D721Med (cell line): ENCODE measurements at places on chromosomes 4 and X.
A peak's percentile ranks its signal among the peaks of the same experiment; 100 is the strongest.

GRCh38 chr4:40455340-40455902, 120.3 kb downstream of the CHRNA9 start:
- DNase-seq, result no peak

DNA sequence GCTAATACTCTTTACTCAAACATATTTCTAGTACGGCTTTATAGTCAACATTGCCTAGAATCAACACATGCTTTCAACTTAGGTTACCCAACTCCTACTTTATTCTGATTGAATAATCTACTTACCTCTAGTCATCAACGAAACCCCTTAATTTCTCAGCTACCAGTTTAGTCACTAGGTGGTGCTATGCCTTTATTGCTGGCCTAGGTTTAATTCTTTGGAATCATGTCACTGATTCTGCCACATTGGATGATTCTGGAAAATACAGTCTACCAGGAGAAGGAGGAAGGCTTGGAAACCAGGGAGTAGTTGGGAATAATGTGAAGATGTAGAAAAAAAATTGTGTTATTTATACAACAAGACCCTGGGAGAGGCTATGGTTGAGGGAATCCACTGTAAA, 167.7 kb downstream of the DCAF12L2 start:
- DNase-seq, result no peak

GRCh38 chrX:39574178-39574577, 523.6 kb downstream of the BCOR start:
- no peak for DNase-seq

DNA sequence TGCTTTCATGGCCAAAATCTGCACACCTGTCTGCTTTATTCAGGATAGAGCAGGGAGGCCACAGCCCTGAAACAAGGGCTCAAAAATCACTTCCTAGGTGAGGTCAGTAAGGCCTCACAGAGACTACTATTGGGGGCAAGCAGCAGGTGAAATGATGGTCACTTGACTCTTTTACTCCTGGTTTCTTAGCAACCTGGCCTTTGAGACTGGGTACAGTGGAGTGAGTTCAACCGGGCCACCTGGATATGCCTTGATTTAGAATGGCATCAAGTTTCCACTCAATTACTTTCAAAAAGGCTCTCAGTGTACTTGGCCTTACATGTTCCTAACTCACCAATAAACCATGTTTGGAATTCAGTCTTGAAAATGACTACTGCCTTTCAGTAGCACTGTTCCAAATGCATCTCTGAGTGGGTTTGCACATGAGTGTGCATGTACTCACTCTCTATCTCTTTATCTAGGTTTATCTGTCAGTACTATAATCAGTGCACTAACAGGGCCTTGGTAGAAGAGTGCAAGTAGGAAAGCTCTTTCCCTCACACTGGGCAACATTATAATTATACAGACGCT, 388.2 kb downstream of the OPHN1 start:
- no peak for DNase-seq

DNA sequence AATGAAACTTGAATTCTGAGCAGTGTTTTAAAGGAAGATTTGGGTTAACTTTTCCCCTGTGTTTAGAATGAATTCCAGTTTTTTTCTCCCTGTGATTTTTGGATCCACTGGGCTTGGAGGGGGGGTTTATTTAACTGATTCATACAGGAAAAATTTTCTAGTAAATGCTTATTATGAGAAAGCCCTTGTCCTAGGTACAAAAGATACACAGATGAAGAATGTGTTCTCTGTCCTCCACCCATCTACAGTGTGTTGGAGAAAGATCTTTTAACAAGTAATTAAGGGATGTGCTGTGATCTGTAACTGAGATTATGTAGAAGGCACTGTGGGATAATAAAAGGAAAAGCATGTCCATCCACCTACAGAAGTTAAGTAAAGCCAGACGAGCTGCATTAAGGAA, 103.9 kb downstream of the STIM2 start:
- DNase-seq, result no peak

DNA sequence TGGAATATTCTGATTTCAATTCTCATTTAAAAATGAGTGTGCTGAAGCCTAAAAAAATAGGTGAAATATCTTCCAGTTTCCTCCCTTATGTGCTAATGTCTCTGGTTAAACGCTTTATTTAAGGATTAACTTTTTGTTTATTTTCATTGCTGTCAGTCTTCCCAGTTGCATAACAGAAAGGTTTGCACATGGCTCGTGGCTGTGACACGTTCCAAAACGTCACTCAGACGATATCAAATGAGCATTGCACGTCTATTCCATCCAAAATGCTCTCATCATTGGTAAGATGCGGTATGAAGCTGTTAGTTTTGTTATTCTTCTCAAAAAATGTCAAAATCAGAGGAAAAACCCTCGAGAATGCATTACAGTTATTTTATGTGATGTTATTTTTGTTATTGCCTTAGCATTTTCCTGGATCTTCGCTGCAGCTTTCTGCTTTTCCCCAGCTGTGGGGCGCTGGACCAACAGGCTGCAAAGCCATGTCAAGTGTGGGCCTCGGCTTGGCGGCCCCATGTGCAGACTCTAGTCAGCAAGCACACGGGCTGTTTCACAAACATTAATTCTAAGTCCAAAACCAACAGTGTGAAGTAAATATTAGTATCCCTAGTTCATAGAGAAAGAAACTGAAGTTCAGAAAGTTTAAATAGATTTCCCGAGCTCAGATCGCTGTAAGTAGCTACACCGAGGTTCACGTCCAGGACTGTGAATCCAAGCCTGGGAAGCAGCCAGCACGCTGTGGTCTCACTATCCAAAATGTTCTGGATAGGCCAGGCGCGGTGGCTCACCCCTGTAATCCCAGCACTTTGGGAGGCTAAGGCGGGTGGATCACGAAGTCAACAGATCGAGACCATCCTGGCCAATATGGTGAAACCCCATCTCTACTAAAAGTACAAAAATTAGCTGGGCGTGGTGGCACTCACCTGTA, 793.4 kb upstream of the FRG1 start:
- no peak for DNase-seq

GRCh38 chrX:50045823-50046222, 123.4 kb downstream of the CLCN5 start:
- no peak for DNase-seq

DNA sequence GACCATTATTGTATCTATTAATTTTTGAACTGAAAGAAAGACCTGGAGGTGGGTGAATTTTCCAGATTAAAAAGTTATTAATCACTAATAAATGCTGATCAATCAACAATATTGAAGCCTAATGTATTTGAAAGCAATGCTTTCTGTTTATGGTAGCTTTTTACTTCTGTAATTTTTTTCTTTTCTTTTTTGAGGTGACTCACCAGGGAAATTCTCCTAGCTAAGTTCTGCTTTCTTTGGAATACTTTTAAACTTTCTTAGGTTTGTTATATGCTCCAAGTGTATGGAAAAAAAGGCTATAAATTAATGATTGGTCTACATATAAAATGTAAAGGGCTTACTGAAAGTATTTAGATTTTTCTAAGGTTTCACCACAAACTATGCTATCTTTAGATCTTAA, 94.2 kb downstream of the MBNL3 start:
- no peak for DNase-seq

DNA sequence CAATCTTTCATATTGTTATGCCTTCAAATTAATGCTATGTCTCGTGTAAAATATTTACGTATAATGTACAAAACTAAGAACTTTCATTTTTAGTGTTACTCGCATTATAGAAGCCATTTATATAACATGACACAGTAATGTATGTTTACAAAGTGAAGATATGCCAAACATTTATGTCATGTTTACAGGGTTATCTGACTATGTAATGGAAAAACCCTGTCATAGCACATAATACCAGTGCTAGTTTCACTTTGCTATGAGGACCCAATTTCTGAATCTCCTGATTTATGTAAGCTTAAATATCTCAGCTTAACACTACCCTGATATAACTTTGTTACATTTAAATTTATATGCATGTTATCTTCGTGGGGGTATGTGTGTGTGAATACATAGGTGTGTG, 233.1 kb downstream of the FAT4 start:
- no peak for DNase-seq

DNA sequence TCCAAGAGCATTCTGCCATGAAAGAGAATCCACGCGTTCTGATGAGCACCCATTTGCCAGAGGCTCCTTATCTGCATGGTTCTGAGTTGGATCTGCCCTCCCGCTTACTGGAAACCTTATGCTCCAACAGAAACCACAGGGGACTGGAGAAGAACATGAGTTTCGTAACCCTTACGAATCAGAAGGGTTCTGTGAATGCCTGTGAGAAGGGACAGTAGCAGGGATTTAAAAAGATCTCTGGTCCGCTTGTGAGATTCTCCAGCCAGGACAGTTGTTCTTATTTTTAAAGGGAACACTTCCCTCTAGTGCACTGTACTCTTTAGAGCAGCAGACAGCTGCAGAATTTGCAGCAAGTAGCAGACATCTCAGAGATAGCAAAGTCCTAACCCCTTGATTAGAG, 22.5 kb upstream of the CENPU start:
- DNase-seq, result no peak

DNA sequence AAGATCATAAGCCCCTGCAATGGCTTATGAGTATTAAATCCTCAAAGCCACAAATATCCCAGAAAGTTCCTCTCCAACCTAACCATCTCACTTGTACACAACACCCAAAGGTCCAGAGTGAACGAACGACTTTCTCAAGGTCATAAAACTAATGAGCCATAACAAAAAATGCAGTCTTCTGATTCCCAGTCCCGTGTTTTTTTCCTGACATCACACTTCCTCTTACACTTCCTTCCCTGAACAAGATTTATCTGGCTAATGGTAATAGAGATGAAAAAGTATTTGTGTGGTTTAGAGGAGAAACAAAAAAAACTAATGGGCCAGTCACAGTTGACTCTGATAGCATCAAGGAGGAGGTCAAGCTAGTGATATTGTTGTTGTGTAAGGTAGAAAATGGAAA, 99.5 kb upstream of the KLHL13 start:
- no peak for DNase-seq

- peak; percentile 26 for DNase-seq
Measured at GRCh38 chr4:127632420-127633403, at the start of gene INTU. Gene INTU, plus strand, starts transcription at chr4:127632957. Its CDS starts 78 bp downstream, at chr4:127633035.

- DNase-seq, result no peak
Measured at GRCh38 chr4:38055566-38055965, 95.4 kb downstream of the PTTG2 start.

- DNase-seq, result no peak
Measured at GRCh38 chrX:15469613-15470012, 23.5 kb downstream of the PIR start.

- no peak for DNase-seq
Measured at GRCh38 chrX:150575419-150575814, 7.0 kb downstream of the MTM1 start.

GRCh38 chrX:47515941-47516665, 33.1 kb upstream of the ZNF41 start:
- DNase-seq, result no peak

GRCh38 chrX:2595258-2595657, 94.5 kb upstream of the DHRSX start:
- no peak for DNase-seq

- DNase-seq, result no peak
Measured at GRCh38 chrX:140249088-140249487, 255.8 kb downstream of the SOX3 start.

DNA sequence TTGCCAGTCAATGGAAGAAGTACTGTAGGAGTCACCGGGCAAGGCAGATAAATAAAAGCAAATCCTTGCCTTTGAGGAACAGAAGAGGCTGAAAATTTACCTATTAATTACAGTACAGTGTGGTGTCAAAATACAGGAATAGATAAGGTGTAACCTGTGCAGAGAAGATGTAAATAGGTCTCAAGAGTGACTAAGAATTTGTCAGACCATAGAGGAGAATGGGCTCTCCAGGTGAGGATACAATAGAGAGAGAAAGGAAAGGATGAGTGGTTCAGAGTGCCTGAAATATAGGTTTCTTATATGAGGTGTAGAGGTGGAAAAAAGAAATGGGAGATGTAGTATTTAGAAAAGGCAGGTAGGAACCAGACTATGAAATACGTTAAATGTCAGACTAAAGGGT, 801 bp upstream of the ZC4H2 start:
- DNase-seq, result no peak

DNA sequence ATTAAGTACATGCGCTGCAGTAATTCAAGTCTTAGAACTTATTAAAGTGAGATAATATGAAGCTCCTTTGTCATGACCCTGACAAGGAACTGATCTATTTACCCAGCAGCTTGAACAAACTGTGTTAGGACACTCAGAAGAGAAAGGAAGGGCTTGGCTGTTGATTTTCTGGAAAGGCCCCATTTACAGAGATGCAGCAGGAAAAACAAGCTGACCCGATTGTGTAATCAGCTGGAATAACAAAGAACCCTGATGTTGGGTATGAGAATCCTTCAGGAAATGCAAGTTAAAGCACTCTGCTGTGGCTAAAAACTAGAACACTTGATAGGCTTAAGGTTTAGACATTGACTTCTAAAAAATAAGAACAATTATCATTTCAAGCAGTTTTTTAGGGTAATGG, 64.8 kb downstream of the TBC1D9 start:
- no peak for DNase-seq

GRCh38 chr4:38117591-38117990, 157.4 kb downstream of the PTTG2 start:
- no peak for DNase-seq

- DNase-seq, result no peak
Measured at GRCh38 chr4:183681119-183681518, 22.0 kb downstream of the TRAPPC11 start.

- DNase-seq, result no peak
Measured at GRCh38 chr4:101022151-101023024, 324.9 kb downstream of the PPP3CA start.

DNA sequence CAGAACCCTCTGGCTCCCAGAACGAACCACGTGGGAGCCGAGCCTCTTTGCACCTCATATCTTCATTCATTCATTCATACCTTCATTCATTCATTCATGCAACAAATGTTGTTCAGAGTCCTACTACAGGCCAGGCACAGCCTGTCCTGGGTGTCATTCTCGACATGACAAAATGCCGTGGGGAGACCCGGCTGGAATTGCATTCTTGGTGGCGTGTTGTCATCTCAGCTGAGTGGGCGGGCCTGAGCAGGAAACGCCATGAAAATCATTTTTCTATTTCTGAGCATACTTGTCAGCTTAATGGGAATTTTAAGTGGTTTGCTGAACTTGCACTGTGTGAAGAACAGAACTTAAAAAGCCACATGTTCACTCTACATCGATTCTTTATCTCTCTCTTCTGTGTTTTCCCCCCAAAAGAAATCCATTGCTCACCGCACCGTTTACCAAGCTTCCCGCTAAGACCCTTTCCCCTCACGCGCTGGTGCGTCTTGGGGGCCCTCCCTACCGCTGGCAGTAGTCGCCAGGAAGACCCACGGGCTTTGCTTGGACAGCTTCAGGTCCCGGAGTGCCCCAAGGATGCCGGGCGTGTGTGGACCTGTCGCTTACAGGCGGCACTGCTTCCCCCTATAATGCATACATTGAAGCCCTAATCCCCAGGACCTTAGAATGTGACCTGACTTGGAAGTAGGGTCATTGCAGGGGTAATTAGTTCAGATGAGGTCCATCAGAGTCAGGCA, 41.6 kb upstream of the HMX1 start:
- no peak for DNase-seq

DNA sequence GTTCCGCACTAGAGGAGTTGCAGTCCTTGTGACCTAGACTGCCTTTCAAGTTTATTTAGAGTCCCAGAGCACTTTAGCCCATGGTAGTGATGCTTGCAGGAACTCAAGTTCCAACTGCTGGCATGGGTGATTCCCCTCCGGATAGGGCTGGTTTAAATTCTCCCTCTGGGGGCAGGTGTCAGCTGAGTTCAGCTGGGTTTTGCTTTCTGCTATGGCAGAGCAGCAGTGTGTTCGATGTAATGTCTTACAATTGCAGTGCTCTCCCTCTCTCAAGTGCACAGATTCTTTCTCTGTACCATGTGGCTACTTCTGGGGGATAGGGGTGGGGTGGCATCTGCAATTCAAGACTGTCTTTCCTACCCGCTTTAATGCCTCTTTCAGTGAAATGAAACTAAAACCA, 164.8 kb upstream of the ZIC3 start:
- no peak for DNase-seq
